ENCODE measurements at places on chromosomes 11 and 22.

GRCh38 chr22:46574993-46575910, 37.8 kb upstream of the CELSR1 start:
- no peak for DNase-seq

DNA sequence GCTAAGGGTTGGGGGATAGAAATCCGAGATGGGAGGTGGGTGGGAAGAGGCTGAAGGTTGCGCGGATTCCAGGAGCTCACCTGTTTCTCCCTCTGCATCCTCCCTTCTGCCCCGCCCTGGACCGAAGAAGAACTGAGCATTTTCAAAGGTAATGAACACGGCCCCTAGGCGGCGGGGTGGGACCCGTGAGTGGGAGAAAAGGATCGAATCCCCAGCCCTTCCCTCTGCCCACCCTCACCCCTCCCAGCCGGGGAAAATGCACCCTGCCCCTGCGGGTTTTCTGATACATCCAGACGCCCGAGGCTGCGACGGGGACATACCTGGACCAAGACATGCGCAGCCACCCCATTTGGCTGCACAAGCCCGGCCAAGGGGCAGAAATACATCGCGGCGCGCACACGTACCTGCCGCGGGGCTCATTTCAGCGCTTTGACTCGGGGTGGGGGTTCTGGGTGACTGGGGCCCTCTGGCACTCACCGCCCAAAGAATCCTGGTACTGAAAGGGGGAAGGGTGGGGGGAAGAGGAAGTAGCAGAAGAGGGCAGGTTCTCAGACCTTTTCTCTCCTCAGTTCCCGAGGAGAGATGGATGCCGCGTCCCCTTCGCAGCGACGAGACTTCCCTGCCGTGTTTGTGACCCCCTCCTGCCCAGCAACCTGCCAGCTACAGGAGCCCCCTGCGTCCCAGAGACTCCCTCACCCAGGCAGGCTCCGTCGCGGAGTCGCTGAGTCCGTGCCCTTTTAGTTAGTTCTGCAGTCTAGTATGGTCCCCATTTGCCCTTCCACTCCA, 6.0 kb downstream of the VSIG2 start:
- DNase-seq, result peak; percentile 27

- DNase-seq, result no peak
Measured at GRCh38 chr11:125603207-125603606, 10.6 kb downstream of the STT3A start.

DNA sequence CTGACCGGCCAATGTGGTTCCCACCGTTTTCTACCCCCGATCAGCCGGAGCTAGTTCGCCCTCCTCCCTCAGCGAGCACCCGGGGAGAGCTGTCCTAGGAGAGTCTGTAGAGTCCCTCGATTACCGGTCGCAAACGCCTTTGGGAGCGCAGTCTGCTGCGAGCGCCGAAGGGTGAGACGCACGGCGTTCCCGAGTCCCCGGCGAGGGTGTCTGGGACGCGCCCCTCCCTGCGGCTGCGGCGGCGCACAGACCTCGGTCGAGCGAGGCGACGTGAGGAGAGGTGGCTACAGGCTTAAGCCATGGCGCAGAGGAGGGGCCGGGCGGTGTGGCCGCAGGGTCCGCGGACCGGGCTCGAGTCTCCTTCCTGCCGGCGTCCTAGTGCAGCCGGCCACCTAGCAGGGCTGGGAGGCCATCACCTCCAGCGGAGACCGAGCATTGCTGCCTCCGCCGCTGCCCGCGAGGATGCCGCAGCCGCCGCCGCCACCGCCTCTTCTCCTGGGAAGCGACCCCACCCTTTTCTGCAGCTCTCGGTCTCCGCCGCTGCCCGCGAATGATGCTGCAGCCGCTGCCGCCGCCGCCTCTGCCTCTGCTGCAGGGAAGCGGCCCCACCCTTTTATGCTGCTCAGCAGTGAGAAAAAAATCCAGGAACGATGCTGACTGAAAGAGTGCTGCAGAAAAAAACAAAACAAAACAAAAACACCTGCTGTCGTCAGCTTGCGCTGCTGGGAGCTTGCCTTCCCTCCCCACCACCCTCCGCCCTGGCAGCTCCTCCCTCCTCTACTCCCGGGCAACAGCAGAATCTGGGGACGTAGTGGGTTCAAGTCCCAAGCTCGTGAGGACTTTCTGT, at the start of gene MAP6:
Gene MAP6, minus strand, starts transcription at position 588 of the 847 bp plus-strand sequence. CDS start 669 bp downstream, outside the sequence.
- DNase-seq, result no peak

DNA sequence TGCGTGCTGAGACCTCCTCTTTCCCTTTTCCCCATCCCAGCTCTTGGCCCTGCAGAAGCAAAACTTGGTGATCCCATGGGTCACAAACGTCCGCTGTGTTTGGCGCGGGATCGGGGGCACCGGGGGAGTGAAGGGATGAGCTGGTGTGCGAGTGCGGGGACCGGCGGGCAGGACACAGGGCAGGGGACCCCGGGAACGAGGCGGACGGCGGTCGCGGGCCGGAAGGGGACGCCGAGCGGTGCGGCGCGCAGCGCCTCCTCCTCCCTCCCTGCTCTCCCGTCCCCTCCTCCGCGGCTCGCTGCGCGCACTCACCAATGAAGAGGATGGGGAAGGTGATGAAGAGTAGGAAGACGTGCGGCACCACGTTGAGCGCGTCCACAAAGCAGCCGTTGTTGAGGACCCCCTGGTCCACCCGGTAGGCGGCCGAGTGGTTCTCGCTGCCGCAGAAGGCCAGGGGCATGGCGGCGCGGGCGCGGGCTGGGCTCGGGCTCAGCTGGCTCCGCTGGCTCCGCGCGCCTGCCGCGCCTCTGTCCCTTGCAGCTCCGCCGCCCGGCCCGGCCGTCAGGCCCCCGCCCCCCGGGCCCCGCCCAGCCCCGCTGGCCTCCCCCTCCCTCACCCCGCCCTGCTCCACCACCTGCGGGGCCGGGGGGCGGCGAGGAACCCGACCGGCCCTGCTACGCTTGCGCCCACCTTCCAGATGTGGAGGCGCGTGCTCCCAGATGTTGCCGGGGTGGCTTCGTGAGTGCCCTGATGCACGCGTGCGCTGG, at the start of gene ABCC8:
Gene ABCC8, minus strand, starts transcription at position 529 of the 767 bp plus-strand sequence. Its CDS starts 69 bp downstream, at position 460.
- DNase-seq, result no peak

GRCh38 chr11:122604621-122605020, 50.9 kb upstream of the UBASH3B start:
- no peak for DNase-seq

- no peak for DNase-seq
Measured at GRCh38 chr22:32817137-32817730, 15.7 kb downstream of the TIMP3 start.

DNA sequence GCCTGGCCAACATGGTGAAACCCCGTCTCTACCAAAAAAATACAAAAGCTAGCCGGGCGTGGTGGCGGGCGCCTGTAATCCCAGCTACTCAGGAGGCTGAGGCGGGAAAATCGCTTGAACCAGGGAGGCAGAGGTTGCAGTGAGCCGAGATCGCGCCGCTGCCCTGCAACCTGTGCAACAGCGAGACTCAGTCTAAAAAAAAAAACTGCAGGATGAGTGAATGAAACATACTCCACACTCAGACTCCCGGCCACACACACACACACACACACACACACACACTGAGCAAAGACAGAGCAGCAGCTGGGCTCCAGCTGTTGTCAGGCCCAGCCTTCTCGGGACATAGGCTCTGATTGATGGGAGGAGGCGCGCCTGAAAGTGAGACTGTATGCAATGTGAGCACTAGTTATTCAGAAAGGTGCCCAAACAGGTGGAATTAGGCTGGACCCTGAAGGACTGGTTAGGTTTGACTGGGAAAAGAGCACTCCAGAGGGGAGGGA, 1.5 kb upstream of the PLEKHA7 start:
- no peak for DNase-seq

DNA sequence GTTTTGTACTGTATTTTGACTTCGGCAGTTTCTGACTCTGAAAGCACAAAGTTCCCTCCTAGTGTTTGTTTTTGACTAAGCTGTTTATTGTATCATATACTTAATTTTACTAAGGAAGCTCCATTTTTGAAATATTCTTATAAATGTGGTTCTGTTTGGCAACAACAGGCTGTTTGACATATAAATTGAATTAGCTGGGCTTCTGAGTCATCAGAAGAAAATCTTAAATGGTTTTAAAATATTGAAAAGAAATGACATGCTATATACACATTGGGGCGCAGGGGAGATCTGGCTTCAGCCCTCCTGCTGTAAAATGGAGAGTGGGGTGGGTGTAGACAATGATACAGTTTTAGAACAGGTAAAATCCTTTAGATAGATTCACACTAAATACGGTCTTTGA, 38.6 kb downstream of the SHISA8 start:
- DNase-seq, result no peak

Measured in CD14-positive monocyte (primary cell).